Body of pancreas (tissue), 4 donors: ENCODE measurements at places on chromosomes 7 and 10. TPM values are rescaled to one million over a fixed set of nuclear protein-coding genes. Genes with fewer than 3 reads are reported as not detected.

Gene CCDC172
- total RNA-seq: not detected

Gene SPDYE2
- total RNA-seq: not detected

Gene SFRP5
- 226 TPM for total RNA-seq

Gene LFNG
- 142 TPM for total RNA-seq

Gene GOLGA7B
- 9.1 TPM for total RNA-seq

Gene STRIP2
- total RNA-seq: not detected

Gene WNT8B
- total RNA-seq: not detected

Gene LIPJ
- 0.99 TPM for total RNA-seq

Gene KCNMA1
- 5.9 TPM for total RNA-seq

Gene COL1A2
- 54.0 TPM for total RNA-seq

Gene NME8
- not detected for total RNA-seq

Gene ENTPD1
- 2.1 TPM for total RNA-seq

Gene OR2A42
- total RNA-seq: not detected

Gene GPRIN2
- 16.3 TPM for total RNA-seq

Gene SPAG6
- 0.26 TPM for total RNA-seq

Gene RHOBTB1
- 12.2 TPM for total RNA-seq

Gene MRPS24
- total RNA-seq: 81.7 TPM

Gene THAP5
- total RNA-seq: 12.7 TPM

Gene PPP1R9A
- total RNA-seq: 44.2 TPM

Gene TMEM236
- total RNA-seq: 0.66 TPM

Gene CUL1
- total RNA-seq: 23.1 TPM

Gene CHAT
- total RNA-seq: not detected

Gene GPR22
- not detected for total RNA-seq

Gene CYP26C1
- total RNA-seq: 0.33 TPM

Gene TCAF2
- total RNA-seq: 3.4 TPM

Gene GARIN1A
- 0.52 TPM for total RNA-seq

Gene GFRA1
- 6.9 TPM for total RNA-seq

Gene SAMD9L
- 6.6 TPM for total RNA-seq

Gene MLXIPL
- total RNA-seq: 33.0 TPM

Gene PTF1A
- 138 TPM for total RNA-seq

Gene LIPN
- not detected for total RNA-seq

Gene CYP3A4
- 267 TPM for total RNA-seq

Gene C10orf67
- total RNA-seq: not detected

Gene OPN4
- not detected for total RNA-seq
